ENCODE measurements at places on chromosomes 7 and 10.
A peak's percentile ranks its signal among the peaks of the same experiment; 100 is the strongest.

- no peak for DNase-seq
These were observed 72.1 kb downstream of the HTR7 start for GRCh38 chr10:90785782-90786181.

- DNase-seq = peak; percentile 4
These were observed 3.6 kb downstream of the NXPH1 start for GRCh38 chr7:8436965-8437364.

- DNase-seq = peak; percentile 97
These were observed 17.1 kb downstream of the ARHGAP21 start for GRCh38 chr10:24706479-24707118.

DNA sequence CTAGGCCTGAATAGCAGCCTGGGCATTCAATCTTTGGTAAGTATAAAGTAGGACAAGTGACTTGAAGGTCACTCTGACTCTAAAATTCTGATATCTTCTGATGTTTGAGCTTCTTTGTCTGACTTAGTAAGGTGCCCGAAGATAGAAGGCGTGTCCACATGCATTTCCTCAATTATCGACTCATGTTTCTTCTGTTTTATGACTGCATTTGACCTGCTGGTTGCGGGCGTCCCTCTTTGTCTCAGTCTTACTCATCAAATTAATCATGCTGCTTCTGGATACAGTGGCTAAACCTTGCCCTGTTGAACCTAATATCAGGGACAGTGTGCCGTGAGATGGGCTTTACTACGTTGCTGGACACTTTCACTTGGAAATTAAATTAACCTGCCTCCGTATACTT, 534.1 kb downstream of the SDK1 start:
- DNase-seq = no peak

DNA sequence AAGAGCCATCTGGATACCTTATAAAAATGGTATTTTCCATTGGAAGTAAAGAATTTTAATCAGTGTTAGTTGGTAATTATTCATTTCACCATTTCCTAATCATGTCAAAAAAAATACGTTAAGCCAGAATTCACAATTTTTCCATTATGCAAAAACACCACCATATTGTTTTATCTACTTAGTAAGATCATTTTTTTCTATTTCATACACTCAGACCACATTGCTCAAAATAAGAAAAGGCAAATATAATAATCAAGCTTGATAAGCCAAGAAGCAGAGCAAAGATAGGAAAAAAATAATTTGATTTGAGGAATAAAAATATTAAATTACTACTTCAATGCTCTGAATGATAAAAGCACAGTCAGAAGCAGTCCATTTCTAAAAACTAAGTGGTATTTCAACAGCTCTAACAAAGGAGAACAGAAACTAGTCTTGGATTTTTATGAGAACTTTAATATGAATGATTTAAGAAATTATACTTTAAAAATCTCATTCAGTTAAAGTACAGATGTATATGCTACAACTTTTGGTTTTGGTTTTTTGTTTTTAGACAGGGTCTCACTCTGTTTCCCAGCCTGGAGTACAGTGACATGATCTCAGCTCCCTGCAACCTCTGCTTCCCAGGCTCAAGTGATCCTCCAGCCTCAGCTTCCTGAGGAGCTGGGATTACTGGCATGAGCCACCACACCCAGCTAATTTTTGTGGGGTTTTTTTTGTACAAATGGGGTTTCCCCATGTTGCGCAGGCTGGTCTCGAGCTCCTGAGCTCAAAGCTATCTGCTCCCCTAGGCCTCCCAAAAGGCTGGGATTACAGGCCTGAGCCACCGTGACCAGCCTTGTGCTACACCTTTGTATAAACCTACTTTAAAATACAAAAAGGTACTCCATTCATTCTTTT, 46.6 kb downstream of the LRRN3 start:
- peak; percentile 21 for DNase-seq

DNA sequence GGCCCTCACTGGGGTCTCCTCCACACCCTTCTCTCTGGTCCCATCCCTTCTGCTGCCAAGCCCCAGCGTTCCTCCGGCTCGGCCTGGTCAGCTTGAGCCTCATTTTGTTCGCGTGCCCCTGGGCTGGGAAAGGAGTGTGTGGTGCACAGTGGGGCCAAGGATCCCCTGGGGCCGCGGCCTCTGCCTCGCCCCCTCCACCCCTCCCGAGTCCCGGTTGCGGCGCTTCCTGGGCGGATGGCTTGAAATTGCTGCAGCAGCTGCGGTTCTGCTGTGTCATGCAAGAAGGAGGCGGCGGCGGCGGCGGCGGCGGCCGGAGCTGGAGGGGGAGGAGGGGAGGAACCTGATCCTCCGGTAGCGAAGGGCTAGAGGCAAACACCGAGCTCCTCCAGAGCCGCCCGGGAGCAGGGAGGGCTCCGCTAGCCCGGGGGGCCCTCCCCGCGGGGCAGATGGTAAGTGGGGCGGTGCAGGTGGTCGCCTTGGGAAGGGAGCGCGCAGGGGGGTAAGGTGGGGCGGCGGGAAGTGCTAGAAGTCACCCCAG, 217.8 kb upstream of the MKLN1 start:
- DNase-seq = peak; percentile 91

DNA sequence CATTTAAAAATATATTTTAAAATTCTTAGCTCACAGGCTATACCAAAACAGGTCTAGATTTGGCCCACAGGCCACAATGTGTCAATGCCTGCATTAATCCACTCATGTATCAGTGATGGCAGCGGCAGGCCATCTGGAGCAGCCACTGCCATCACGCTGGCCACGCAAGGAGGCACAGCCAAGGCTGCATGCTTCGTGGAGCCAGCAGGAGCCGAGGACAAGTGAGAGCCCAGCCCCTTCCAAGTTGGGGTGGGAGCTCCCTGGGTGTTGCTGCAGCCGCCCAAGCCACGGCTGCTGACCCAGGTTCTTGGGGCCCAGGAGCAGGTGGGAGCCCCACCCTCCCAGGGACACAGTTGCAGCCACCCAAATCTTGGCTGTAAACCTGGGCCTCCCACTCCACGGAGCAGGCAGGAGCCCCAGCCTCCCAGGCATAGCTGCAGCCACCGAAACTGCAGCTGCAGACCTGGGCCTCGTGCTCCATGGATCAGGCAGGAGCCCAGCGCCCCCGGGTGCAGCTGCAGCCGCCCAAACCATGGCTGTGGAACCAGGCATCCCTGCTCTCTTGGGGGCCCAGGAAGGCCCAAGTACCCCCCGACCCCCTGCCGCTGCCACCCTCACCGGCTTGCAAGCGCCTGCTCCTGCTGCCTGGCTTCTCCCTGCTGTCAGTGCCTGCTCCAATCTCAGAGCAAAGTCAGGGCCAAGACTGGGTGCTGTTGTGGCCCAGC, 87.3 kb upstream of the CACUL1 start:
- DNase-seq = no peak

- DNase-seq = peak; percentile 34
These were observed 10.3 kb downstream of the FAM3C start for GRCh38 chr7:121385800-121386179.

DNA sequence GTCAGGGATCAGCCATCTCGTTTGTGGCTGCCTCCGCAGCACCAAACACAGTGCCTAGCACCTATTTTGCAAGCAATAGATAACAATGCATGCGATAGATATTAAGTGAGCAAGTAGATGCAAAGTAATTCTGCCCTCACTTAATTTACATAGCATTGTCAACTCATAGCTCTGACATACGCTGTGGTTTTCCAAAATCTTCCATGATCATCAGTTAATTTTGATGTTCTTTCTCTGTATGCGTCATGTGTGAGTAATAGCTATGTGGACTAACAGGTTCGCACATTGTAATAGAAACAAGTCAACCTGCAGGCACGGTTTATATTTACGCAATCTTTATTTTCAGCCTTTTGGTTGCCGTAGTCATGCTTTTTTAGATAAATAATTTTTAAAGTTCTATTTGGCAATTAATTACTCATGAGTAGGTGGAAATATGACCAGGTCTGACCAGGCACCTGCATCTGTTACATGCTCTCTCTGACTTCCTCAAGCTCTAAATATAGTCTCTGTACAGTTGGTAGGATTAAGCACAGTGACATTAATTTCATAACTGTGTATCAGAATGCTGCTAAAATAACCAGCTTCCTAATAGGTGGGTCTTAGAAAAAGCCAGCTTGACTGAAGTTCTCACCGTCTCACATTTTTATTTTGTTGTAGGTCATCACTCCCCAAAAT, 13.3 kb downstream of the MAP3K8 start:
- peak; percentile 62 for DNase-seq

DNA sequence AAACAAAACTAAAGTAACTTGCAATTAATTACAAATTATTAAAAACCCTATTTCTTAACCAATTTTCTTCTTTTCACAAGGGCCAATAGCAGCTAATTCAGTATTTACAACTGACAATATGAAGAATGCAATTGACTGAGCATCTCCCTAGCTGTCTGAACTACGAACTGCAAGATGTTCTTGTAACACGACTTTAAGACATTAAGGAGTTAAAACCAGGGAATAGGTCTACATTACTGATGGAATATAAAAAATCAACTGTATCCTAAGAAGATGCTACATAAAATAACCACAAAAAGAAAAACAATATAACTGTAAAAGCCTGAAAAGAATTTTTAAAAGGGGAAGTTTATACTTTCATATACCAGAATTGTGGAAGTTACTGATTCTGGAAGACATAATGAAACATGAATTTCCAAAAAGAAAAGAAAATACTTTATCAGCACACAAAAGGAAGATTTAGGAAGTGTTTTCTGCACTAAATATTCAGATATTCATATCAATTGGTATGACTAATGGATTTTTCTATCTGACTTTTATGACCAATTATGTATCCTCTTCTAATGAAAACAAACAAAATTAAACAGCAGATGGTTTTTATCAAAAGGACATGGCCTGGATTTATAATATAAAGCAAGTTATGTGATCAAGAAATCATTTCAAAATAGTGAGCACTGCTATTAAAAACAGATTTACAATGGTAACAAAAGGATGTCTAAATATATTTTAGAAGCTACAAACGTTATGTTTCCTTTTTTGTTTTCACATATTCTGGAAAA, 1.6 kb downstream of the GPR22 start:
- no peak for DNase-seq

GRCh38 chr7:152336754-152337368, 98.9 kb downstream of the KMT2C start:
- DNase-seq = peak; percentile 52

DNA sequence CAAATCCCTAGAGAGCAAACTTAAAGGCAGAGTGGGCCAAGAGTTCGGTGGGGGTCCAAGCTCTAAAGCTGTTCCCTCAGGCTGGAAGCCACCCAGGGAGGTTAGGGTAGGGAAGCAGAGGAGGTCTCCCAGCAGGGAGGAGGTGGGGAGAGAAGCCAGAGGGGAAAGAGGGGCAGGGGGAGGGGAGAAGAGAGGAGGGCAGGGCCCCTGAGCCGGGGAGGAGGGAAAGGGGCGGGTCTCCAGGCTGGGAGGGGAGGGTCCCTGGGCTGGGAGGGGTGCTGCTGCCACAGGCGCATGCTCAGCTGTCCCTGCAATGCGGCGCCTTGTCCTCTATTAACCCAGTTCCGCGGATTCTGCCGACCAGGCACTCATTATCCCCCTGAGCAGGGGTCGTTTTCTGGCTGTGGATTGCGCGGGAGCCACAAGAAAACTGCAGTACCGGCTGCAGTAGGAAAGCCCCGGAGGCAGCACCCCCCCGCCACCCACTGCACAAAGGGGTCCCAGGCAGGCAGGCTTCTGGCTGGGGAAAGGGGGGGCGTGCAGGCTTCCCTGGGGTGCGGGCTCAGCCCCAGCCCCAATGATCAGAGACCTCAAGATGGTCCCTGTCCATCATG, 49.3 kb downstream of the CAMK2B start:
- DNase-seq = no peak

- DNase-seq = no peak
These were observed 331.7 kb upstream of the ZMIZ1 start for GRCh38 chr10:78736926-78737630.

- no peak for DNase-seq
These were observed 12.6 kb downstream of the CPA4 start for GRCh38 chr7:130305433-130306042.

GRCh38 chr10:85448716-85449115, 917.9 kb downstream of the GRID1 start:
- no peak for DNase-seq

GRCh38 chr10:111018021-111018420, 58.8 kb upstream of the ADRA2A start:
- no peak for DNase-seq

- DNase-seq = peak; percentile 76
These were observed 88.7 kb upstream of the MYL10 start for GRCh38 chr7:101717628-101718357.

- DNase-seq = no peak
These were observed 143.0 kb upstream of the NPS start for GRCh38 chr10:127406018-127406550.

DNA sequence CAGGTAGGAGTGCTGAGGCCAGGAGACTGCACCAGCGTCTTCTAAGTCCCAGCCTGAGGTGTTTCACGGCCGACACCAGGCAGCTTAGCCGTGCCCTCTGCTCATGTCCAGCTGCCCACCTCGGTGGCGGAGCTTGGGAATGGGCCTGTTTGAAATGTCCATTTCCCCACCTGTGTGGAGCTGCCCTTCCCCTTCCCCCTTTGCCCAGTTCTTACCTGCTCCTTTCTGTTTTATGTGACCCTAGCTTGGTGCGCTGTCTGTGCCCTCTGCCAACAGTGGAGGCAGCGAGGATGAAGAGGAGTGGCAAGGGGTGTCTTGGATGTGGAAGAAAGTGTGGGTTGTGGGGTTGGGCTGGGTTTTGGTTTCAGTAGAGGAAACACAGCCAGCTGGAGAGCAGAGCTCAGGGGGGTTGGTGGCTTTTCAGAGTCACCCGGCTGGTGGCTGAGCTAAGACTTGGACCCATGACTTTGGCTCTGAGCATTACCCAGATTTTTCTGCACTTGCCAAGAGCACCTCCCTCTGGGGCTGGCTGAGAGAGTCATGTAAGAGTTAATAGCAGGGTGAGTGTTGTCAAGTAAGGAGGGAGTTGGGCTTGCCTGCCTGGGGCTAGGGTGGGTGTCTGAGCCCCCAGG, 37.4 kb downstream of the GBX1 start:
- no peak for DNase-seq

- DNase-seq = no peak
These were observed 362.7 kb downstream of the REEP3 start for GRCh38 chr10:63883861-63884260.

- no peak for DNase-seq
These were observed 12.3 kb downstream of the UPP1 start for GRCh38 chr7:48101352-48101751.

DNA sequence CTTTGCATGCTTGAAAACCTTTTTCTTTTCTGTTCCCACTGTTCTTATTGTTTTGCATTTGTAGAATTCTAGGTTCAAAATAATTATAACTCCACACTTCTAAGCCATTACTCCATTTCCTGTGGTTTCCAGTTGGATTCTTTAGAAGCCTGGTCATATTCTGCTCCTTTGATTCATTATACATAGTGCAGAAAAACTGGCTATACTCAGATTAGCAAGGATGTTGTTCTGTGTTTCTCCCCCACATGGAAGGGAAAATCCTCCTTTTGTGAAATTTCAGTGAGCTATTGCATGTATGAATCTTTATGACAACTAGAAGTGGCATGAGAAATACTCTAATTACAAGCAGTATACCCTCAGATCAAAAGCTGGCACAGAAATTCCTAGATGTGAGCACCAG, 79.5 kb downstream of the SLC13A1 start:
- peak; percentile 61 for DNase-seq

- peak; percentile 73 for DNase-seq
These were observed 95.7 kb downstream of the CDK6 start for GRCh38 chr7:92740700-92741126.

- no peak for DNase-seq
These were observed 573 bp upstream of the PON2 start for GRCh38 chr7:95435422-95435780.

Measured in fibroblast of pulmonary artery (primary cell).